ENCODE measurements at places on chromosomes 4 and X. TPM values are rescaled to one million over a fixed set of nuclear protein-coding genes. Genes with fewer than 3 reads are reported as not detected.

The ESX1 gene
- 0.10 TPM for total RNA-seq

The NUDT10 gene
- 0.82 TPM for total RNA-seq

The MAGEA12 gene
- total RNA-seq = 0.15 TPM

The FOXR2 gene
- not detected for total RNA-seq

The ZNF280C gene
- 2.9 TPM for total RNA-seq

Measured in A549 treated with Mapracorat at 1 μM for 4 hours (cell line).